ENCODE measurements at places on chromosomes 5 and 9.

GRCh38 chr5:147803926-147804325, 21.4 kb upstream of the JAKMIP2 start:
- DNase-seq, result no peak

DNA sequence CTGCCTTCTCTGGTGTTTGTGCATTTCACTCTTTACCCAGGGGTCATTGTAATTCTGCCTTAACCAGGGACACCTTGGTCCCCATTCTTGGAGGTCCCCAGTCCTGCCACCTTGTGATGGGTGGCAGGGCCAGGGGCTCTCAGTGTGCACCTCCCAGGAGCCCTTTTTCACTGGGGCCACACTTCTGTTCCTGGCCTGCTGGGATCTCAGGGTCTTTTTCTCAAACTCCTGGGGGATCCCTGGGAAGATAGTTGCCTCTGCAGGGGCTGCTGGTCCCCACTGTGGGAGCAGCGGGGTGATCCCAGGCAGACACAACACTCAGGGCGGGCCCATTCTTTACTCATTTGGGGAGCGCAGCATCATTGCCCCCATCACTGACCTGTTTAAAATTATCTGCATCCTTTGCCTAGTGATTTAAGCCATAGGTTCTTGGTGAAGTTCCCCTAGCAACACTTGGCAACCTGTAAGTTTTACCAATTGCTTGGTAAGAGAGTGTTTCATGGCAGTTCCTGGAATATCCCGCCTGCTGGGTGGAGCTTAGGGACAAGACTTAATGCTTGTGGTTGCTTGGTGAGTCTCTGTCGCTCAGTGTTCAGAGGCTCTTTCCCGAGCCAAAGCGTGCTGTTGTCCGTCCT, 15.7 kb downstream of the PHF2 start:
- no peak for DNase-seq

- DNase-seq, result no peak
Measured at GRCh38 chr9:135279385-135279784, 191.9 kb downstream of the OLFM1 start.

GRCh38 chr5:148723143-148723542, 68.8 kb upstream of the HTR4 start:
- DNase-seq, result no peak

DNA sequence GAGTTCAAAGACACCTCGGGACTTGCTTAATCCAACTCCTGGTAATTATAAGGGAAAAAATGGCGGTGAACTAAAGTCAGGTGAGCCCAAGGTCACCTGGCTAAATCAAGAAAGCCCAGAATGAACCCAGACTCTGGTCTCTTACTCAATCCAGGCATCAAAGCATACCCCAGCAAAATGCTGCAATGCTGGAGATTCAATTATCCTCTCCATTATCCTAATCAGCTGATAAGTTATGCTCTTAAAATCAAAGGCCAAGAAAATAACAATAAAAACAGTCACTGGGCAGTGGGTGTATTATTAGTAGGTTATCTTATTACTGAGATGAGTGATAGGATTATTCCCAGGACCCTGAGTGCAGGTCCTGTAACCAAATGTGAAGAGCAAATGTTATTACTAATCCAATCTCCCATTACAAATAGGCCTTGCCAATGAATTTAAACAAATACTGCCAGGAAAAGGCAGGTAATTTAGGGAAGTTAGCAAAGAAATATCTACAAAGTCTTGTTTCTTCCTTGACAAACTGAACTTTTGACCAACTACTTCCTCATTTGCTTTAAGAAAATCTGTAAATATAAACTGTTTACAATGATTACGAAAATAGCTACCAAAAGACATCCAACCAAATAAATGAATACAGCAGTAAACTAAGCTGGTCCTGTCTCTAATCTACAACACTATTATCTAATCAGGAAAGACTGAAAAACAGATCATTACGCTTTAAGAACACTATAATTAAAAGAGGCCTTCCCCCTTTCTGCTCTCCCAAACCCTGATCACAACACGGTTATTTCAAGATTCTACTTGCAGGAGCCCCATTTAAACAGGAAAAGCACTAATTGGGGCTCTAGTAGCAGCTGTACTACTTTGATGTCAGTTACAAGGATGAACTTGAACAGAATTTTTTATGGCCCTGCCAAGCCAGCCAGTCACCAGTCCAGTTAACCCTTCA, 103.2 kb downstream of the MED27 start:
- no peak for DNase-seq

- DNase-seq, result no peak
Measured at GRCh38 chr9:37818849-37819248, 18.3 kb downstream of the DCAF10 start.

DNA sequence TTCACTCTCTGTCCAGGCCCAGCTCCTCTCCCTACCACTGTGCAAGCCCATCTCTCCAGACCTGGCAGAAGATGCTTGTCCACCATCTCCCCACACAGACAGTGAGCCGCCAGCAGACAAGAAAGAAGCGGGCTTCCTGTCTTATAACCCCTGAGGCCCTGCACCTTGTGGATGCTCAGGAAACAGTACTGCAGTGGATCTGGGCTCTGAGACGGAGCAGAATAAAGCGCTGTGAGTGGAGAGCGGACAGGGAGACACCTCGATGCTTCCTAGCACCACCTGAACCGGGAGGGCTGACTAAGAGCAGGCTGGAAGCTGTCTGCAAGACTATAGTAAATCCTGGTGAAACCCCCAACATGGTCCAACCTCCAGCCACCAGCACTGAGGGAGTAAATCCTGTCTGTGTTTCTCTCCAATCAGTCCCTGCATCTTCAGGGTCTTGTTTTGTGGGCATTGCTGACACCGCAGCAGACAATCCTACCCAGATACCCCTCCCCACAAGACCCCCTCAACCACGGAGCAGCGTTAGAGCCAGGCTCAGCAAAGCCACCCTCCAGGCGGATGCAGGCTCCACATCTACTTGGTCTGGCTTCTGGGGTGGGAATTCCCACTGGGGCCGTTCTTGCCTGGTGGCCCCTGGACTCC, 18.7 kb downstream of the ORM2 start:
- no peak for DNase-seq

GRCh38 chr9:126093771-126094170, 232.9 kb upstream of the MVB12B start:
- DNase-seq, result no peak

DNA sequence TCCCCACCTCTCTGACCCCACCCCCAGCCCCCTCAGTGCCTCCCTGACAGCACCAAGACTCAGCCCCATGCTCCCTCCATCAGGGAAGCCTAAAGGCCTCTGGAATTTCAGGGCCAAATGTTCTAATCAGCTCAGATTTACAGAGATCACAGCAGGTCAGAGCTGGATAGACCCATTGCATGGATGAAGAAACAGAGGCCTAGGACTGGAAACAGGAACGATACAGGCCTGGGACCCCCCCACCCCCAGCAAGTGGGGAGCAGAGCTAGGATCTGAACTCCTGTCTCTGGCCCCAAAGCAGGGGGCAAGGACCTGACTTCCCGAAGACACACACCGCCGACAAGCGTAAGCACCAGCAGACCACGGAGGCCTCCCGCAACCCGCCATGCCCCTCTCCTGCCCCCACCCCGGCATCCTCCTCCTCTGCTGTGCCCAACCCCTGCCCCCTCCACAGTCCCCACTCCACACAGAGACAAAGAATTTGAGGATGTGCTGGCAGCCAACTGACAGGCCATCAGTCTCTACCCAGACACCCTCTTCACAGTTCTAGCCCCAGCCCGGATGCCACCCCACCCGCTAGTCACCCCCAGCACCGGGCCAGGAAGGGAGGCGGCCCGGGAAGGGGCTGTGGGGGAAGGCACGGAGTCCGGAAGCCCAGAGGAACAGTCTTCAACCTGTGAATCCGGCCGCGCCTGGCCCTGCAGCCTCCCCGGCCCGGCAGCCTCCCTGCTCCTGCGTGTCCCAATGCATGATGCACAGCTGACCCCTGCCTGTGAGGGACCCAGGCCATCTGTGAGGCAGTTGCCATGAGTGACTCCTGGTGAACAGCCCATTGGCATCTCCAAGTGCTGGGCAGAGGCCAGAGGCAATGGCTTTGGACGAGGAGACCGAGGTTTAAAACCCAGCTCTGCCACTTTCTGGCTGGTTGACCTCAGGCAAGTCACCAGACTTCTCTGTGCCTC, 31.3 kb downstream of the NDUFA8 start:
- no peak for DNase-seq

- no peak for DNase-seq
Measured at GRCh38 chr5:143758015-143758414, 53.9 kb upstream of the HMHB1 start.

DNA sequence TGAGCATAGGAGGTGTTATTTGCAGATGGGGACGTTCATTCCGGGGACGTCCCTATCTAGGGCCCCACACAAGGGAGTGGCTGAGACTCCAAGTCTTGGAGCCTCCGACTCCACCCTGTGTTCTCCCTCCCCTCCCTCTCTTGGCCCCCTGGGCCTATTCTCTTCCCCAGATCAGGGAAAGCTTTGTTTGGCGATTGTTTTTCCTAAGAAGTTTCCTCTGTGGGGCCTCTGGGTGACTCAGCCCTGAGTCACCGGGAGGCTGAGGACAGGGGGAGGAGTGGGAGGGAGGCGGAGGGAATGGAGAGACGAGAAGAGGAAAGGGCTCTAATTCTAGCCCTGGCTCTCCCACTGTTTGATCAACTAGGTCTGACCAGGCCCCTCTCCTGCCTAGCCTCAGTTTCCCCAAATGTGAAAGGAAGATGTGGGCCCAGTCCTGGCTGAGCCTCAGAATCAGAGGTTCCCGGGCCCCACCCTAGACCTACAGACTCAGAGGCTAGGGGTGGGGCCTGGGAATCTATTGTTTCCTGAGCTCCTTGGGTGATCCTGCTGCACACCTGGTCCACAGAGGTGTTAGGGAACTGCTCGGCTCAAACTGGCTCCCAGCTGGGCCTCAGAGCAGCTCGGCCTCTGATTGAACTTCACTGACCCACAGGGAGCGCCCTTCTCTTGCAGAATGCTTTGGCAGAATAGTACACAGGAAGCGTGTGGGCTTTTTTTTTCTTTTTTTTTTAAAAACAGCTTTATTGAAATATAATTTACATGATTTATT, 19.2 kb downstream of the GSN start:
- DNase-seq, result no peak

- peak; percentile 65 for DNase-seq
Measured at GRCh38 chr9:127503947-127504886, 52.9 kb downstream of the LRSAM1 start.

DNA sequence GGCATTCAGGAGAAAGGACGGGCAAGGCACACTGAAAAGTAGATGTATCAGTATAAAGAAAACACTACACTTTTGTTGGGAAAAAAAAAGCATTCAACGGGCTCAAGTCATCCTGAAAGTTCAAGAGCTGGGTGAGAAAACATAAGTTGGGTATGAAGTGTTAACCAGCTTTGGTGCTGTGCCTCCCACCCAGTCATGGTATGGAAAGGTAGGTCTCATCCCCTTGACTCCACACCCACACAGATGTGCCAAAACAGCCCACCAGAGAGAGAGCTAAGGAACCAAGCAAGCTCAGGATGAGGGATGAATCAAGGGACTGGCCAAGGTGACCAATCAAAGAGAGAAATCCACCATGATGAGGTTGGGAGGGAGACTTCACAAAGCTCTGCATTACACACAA, 54.7 kb downstream of the ESM1 start:
- DNase-seq, result no peak

DNA sequence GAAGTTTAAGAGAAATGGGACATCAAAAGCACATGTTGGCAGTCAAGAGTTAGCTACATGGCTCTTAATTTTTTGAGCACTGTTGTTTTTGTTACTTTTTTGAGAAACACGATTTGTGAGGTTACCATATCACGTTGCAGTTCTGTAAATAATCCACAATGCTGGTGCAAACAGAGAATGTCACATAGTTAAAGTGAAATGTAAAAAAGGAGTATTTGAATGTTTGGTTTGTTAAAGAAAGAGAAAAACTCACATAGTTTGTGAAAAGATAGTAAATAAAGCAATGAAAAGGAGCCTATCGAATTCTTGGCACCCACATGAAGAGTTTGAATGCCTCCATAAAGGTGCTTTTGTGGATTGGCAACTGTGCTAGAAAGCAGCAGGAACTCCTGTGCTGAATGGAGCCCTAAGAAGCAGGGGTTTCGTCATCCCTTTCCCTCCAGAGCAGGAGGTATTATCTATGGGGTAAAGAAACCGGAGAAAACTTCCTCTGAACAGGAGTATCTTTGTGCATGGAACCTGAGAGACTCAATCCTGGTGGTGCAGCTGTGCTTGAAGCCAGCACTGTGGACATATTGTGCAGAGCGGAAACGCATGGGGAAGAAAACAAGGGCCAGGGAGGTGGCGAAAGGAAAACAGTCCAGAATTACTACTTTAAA, 148.5 kb upstream of the OTULINL start:
- no peak for DNase-seq

GRCh38 chr9:130936285-130937117, 2.5 kb downstream of the FIBCD1 start:
- no peak for DNase-seq

GRCh38 chr5:157148734-157149615, 6.3 kb upstream of the MED7 start:
- peak; percentile 60 for DNase-seq

DNA sequence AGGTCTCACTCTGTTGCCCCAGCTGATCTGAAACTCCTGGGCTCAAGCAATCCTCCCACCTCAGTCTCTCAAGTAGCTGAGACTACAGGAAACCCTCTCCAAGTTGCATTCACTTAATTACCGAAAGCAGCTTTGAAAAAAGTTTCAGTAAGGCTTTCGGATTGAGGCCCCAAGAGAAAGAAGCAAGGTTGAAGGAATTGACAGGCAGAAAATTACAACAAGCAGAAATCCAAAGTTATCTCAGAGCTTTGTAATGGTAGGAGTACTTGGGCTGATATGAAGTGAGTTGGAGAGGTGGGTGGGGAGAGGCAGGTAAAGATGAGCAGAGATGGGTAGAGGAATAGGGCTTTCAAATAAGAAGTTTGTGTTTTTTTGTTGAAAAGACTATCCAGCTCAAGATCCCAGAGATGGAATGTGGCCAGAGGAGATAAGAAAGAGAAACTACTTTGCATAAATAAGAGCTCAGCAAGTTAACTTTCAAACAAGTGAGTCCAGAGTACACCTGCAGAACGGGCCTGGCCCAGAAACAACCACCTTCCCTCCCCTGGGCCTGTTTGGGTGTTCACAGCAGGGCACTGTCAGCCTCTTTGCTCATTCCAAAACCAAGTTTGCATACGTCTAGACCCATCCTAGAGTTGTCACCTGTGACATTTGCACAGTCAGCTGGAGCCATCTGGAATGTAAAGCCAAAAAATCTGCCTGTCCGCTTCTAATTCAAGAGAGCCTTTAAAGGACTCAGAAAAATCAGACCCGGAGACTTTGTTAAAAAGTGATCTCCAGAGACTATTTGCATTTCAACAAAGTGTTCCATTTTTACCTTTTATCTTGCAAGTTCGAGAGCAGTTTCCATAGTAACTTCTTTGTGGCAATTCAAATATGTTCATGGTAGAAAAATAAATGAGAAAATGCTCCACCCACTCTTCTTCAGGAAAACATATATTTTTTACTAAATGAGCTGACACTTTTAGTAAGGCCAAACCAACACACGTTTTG, 2.2 kb upstream of the CLINT1 start:
- DNase-seq, result no peak

DNA sequence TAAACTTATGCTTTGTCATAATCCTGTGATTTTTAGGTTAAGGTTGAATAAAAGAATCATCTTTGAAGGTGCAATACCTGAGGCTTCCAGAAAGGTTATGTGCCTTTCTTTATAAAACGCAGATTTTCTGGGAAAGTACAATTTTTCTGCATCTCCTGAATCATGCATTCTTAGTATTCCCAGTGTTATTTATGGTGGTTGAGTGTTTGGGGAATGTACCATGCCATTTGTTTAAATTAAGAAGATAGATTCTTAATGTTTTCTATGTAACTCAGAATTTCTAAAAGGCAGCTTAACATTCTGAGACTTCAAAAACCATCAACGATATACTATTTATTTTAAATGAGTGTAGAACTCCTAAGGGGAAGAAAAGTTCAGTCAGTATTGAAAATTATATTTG, 108.1 kb upstream of the FBN2 start:
- DNase-seq, result no peak
